GM12891 (cell line): ENCODE measurements at places on chromosomes 2 and 18.
A peak's percentile ranks its signal among the peaks of the same experiment; 100 is the strongest.

- no peak for DNase-seq
These were observed 25.0 kb upstream of the CXXC1 start for GRCh38 chr18:50312296-50313030.

DNA sequence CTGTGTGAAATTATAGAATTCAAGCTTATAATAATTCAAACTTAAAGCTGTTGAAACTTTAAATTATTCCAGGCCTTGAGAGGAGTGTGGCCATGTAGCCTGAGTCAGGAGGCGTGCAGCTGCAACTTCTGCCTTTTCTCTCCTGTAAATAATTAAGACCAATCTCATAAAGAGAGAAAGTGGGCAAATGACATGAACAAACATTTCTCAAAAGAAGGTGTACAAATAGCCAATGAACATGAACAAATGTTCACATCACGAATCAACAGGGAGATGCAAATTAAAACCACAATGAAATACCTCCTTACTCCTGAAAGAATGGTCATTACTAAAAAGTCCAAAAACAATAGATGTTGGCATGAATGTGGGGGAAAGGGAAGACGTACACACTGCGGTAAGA, 149.1 kb upstream of the MYCN start:
- no peak for DNase-seq

GRCh38 chr2:204042401-204042800, 105.8 kb downstream of the ICOS start:
- DNase-seq: no peak

DNA sequence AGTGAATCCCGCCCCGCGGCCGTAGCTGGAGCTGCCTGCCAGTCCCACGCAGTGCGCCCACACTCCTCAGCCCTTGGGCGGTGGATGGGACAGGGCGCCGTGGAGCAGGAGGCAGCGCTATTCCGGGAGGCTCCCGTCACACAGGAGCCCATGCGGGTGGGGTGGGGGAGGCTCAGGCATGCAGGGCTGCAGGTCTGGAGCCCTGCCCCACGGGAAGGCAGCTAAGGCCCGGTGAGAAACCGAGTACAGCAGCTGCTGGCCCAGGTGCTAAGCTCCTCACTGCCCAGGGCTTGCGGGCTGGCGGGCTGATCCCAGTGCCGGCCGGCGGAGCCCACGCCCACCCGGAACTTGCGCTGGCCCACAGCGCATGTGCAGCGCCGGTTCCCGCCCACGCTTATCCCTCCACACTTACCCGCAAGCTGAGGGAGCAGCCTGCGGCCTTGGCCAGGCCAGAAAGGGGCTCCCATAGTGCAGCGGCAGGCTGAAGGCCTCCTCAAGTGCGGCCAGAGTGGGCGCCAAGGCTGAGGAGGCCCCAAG, 1152.8 kb upstream of the CELF4 start:
- DNase-seq: no peak

DNA sequence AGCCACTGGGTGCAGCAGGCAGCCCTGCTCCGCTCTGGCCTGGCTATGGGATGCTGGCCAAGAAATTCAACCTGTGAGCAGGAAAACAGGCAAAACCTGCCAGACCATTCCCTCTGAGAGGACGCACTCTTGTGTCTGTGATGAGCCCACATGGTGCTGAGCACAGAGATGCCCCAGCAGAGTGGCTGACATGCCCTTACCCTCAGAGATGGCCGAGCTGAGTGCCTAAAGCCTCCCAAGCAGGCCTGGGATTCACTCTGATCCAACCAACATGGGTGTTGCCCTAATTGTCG, 34.3 kb upstream of the TAF1B start:
- DNase-seq: no peak

DNA sequence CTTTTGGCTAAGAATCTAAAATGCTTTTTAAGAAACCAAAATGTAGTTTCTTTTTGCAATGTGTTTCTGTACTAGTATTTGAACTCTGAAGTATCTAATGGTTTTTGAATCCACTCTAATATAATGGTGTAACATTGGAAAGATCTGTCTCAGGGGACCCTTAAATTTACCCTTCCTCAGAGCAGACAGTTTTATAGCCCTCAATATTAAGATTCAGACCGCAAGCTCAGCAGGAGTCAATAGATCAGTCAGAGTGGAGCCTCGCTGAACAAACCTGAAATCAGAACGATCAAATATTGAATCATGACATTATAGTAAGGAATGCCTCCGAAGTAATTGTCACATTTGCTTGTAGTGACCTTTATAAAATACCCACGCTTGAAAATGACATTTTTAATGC, 18.3 kb downstream of the SGPP2 start:
- DNase-seq: no peak

DNA sequence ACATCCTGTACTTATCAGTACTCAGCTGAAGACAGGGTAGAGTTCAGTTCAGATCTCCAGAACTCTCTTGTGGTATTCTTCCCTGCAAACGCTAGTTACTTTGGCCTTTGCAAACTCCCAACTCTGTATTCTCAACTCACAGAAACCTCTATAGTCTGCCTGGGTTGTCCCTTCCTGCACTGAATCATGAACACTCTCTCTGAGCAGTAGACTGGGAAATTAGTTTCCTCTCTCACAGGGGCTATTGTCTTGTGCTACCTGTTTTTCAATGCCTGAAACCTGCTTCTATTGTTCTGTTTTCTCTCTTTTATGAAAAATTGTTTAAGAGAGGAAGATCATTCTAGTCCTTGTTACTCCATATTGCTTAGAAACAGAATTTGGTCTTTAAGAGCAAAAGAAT, 134.7 kb downstream of the VIT start:
- DNase-seq: no peak

- no peak for DNase-seq
These were observed 39.7 kb downstream of the EPB41L5 start for GRCh38 chr2:120052597-120052996.

- DNase-seq: no peak
These were observed 447.6 kb upstream of the POU3F3 start for GRCh38 chr2:104406261-104406726.

DNA sequence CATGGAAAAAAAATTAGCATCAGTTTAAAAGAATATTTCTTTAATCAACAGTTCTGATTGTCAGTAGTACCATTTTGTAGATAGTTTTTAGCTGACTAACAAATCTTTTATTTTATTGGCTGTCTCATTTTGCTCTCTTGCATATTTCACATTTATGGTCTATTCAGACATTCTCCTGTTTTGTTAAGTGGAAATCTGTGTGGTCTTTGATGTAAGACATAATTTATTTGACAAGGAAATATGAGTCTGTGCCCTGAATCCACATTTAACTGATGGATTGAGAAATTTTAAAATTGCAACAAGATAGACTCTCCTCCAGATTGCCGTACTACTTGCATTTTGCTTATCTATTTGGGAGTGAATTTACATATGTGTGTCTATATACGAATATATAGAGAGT, 96.3 kb upstream of the ATP5MC3 start:
- DNase-seq: no peak

- DNase-seq: no peak
These were observed 23.7 kb upstream of the CD28 start for GRCh38 chr2:203682688-203683130.

DNA sequence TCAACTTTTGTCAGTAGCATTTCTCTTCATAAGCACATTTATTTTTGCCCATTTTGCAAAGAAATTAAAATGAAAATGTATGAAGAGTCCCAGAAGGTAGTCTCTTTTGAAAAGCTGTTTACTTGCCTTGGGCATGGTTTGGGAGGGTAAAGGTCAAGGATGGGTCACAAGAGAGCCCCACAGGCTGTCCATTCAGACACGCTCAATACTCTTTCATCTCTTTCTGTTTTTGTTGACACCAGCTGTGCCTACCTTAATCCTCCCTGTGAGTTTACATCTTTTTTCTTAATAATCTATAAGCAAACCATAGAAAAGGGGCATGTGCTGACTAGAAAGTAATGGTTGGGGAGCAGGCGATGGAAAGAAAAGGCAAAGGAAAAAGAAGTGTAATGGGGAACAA, 49.6 kb upstream of the KLF7 start:
- no peak for DNase-seq

GRCh38 chr2:37588316-37588777, 83.1 kb downstream of the CDC42EP3 start:
- no peak for DNase-seq

- DNase-seq: no peak
These were observed 1.3 kb downstream of the TMEM17 start for GRCh38 chr2:62504657-62505056.

GRCh38 chr2:148590612-148591011, 53.9 kb upstream of the EPC2 start:
- no peak for DNase-seq

DNA sequence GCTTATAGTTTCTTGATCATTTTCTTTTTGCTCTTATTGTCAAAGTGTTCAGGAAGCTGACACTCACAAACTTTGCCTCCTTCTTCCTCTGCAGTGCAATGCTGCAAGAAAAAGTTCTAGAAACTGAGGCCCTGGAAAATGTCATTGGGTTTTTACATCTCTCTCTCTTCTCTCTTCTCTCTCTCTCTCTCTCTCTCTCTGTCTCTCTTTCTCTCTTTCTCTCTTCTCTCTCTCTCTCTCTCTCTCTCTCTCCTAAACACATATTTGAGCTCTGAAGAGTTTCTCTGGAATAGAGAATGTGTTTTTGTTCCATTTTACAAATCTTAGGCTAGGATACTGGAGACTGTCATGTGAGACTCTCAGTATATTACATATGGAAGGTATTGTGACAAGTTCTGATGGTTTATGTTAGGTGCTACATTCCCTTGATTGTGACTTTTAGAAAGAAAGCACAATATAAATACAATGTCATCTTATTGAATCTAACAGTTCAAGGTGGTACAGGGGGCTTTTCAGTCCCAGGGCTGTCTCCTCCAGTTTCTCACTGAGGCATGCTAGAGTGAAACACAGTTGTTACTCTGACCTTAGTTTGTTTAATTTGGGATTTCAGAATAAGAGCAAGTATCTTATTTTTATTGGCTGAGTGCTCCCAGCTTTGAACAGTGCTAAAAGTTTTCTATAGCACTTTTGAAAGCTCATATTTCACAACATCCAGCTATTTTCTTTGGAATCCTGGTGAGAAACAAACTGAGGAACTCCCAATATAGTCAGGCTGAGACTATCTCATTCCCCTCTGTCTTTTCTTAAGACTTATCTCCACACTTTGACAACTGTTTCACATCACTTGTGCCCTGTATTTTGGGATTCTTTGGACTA, 41.4 kb upstream of the EHBP1 start:
- no peak for DNase-seq

- DNase-seq: no peak
These were observed 398 bp downstream of the INPP5D start for GRCh38 chr2:233060501-233060979.

DNA sequence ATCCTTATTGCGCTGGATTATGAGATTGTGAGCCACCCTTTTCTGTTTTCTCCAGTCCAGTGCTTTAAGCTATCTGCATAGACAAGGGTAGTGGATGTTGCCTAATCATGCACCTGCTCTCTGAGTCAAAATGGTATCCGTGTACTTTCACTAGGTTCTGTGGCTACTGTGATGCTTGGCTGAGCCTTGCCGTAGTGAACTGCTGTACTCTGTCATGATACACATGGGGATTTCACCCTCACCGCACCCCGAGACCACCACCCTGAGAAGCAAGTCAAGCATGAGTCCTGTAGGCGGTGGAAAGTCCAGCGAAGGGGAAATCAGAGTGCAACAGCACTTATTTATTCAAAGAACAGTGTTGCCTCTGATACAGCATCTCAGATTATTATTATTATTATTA, 55.0 kb downstream of the ARHGAP25 start:
- DNase-seq: peak; percentile 52

- no peak for DNase-seq
These were observed 99.6 kb upstream of the THSD7B start for GRCh38 chr2:136665736-136666135.

GRCh38 chr18:9627642-9628041, 13.3 kb upstream of the PPP4R1 start:
- no peak for DNase-seq

GRCh38 chr2:51813247-51813646, 781.3 kb upstream of the NRXN1 start:
- DNase-seq: no peak

DNA sequence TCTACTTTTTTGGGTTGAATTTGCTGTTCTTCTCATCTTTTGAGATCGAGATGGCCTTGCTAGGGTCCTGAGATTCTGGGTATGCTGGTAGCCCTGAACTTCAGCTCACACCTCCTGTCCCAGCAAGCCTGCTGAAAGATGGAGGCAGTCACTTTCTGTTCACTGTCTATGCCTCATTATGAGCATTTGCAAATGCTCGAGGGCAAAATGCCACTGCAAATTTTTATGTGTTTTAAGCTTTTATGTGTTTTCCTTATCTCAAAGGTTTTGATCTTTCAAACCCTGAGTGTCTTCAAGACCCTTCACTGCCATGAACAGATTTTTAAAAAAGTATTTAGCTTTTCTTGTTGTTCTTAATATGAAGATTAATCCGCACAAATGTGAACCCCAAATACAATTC, 766.7 kb upstream of the HS6ST1 start:
- no peak for DNase-seq

- no peak for DNase-seq
These were observed 25.5 kb upstream of the IHH start for GRCh38 chr2:219086196-219086595.

GRCh38 chr2:167151894-167152293, 263.6 kb downstream of the XIRP2 start:
- no peak for DNase-seq

DNA sequence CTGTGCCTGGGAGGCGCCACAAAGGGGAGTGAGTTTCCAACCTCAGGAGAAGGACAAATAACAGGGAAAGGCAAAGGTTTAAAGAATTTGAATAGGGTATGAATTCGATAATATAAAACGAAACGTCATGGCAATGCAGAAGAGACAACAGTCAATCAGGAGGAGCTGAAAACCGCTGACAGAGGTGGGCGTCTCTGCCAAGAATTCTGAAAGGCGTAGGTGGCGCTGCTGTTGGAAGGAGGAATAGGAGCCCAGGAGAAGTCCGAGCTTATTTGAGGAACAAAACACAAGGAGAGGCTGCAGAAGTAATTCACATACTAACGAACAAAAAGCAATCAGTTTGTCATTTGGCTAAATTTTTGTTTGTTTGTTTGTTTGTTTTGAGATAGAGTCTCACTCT, 485.8 kb upstream of the POU3F3 start:
- no peak for DNase-seq

GRCh38 chr18:57433934-57434535, 1.1 kb upstream of the ONECUT2 start:
- no peak for DNase-seq

- DNase-seq: no peak
These were observed 468.3 kb upstream of the RAB12 start for GRCh38 chr18:8140841-8141501.

- DNase-seq: no peak
These were observed 14.4 kb upstream of the STAT4 start for GRCh38 chr2:191165176-191165643.

GRCh38 chr2:204089105-204089504, 152.5 kb downstream of the ICOS start:
- no peak for DNase-seq
